ENCODE measurements at places on chromosomes 12 and 14. TPM values are rescaled to one million over a fixed set of nuclear protein-coding genes. Genes with fewer than 3 reads are reported as not detected.

GRCh38 chr14:61296719-61297502 lies 15.8 kb upstream of the TMEM30B start:
- no peaks in the 10 kb centered on the region for H3K36me3 ChIP-seq
- no peaks in the 10 kb centered on the region for H3K27me3 ChIP-seq
- peaks cover 51% of the 10 kb centered on the region for H3K4me1 ChIP-seq
- no peak overlapping the region for H3K27ac ChIP-seq
- H3K4me3 ChIP-seq: peak overlapping the region; percentile 36

GRCh38 chr12:70553391-70553859 lies 83.8 kb downstream of the PTPRB start:
- no peaks in the 10 kb centered on the region for H3K36me3 ChIP-seq
- no peak overlapping the region for H3K27ac ChIP-seq
- no peak overlapping the region for H3K4me3 ChIP-seq
- no peak for DNase-seq

DNA sequence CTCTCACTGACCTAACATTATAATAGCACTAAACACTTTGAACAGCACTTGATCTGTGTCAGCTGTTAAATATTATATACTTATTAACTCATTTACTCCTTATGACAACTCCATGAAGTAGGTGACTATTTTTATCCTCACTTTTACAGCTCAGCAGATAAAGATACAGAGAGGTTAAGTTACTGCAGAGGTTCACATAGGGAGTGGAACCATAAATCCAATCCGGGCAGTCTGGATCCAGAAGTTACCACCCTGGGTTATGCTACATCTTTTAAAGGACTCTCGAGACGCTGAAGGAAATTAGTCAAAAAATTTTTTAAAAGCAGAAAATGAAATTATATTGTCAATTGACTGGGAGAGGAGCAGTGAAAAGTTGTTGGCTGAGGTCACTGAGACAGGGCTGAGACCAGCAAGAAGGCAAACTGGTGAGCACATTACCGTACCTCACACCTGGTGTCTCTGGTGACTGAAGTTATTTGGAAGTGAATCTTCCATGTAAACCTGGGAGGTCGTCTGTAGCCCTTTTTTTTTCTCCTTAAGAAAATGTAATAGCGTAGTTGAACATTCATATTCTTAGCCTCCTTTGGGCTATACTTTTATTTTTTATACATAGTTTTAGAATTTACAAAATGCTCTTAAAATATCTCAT lies 1.2 kb upstream of the RIMKLB start:
- no peaks in the 10 kb centered on the region for H3K27me3 ChIP-seq
- peaks cover 27% of the 10 kb centered on the region for H3K4me1 ChIP-seq
- DNase-seq: no peak
- no peaks in the 10 kb centered on the region for H3K36me3 ChIP-seq

DNA sequence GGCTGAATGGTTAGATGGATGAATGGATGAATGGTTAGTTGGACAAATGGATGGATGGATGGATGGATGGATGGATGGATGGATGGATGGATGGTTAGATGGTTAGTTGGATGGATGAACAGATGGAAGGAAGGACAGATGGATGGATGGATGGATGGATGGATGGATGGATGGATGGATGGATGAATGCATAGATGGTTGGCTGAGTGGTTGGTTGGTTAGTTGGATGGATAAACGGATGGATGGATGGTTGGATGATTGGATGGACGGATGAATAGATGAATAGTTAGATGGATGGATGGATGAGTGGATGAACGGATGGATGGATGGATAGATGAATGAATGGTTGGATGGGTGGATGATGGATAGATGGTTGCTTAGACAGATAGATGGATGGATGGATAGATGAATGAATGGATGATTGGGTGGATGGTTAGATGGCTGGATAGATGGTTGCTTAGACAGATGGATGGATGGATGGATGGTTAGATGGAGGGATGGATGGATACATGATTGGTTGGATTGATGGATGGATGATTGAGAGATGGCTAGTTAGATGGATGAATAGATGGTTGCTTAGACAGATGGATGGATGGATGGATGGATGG lies 48.8 kb upstream of the HSPB8 start:
- no peak for DNase-seq
- H3K36me3 ChIP-seq: no peaks in the 10 kb centered on the region
- no peaks in the 10 kb centered on the region for H3K4me1 ChIP-seq

- H3K36me3 ChIP-seq: no peaks in the 10 kb centered on the region
- H3K27ac ChIP-seq: no peak overlapping the region
- peaks cover 18% of the 10 kb centered on the region for H3K27me3 ChIP-seq
- no peak for DNase-seq
- no peak overlapping the region for H3K4me3 ChIP-seq
Measured at GRCh38 chr12:129964300-129964699, 60.5 kb upstream of the TMEM132D start.

NFE2 gene
- total RNA-seq: not detected

All from activated naive CD4-positive, alpha-beta T cell treated with anti-CD3 and anti-CD28 coated beads for 36 hours (primary cell).